Smooth muscle cell of the brain vasculature (primary cell): ENCODE measurements at places on chromosomes 3 and 15.

DNA sequence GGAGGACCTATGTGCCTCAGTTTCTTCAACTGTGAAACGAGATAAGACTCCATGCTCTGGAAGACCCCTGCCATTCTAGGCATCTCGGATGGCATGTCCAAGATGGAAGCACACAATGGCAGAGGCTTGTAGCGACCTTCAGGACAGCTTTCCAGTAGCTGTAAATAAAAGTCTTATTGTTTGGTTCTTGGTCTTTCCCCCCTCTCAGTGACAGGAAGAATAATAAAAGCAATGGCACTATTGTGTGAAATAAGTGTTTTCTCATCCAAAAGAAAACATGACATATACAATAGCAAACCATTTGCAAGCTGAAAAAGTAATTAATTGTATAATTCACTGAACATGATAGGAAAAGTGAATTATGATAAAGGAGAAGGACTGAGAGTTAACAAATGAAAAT, 32.5 kb upstream of the CD47 start:
- no peak for DNase-seq

DNA sequence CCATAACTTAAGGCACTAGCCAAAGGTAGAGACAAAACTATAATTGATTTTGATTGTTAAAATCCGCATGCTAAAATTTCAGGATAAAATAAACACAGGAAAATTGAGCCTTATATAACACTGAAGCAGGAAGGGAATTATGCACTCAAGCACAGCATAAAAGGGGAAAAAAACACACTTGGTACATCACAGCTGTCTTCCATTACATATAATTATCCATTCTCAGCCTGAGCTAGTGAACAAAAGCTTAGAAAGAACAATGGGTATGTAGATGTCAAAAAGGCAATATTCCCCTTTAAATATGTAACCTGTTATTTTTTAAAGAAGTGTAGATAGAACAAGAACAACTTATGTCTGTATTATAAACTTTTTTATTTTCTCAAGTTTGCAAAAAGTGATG, 899.2 kb downstream of the ROBO1 start:
- no peak for DNase-seq

GRCh38 chr15:38215707-38216106, 36.9 kb upstream of the SPRED1 start:
- DNase-seq, result no peak

- no peak for DNase-seq
Measured at GRCh38 chr3:190414297-190414696, 26.3 kb downstream of the CLDN16 start.

GRCh38 chr15:74468341-74469032, 7.5 kb upstream of the UBL7 start:
- DNase-seq, result no peak

DNA sequence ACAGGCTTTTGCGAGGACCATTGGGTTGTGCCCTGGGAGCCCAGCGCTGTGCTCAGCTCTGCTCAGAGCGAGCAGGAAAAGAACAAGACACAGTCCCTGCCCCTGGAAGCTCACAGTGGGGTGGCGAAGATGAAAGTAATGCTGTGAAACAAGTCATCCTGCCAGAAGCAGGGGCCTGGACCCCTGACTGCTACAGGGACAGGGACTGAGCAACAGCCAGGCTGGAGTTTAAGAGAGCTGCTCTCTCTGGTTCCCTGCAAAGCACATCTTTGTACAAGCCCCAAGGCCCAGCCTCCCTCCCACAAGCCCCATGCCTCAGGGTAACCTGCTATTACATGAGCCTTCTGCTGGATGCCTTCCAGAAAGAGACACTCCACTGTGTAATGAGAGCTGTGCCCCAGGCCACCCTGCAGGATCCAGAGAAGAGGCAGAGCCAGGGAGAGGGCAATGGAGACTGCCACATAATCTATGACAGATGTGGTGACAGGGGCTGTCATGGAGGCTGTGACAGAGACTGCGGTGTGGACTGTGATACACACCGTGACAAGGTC, 7.1 kb upstream of the HCN4 start:
- no peak for DNase-seq

- DNase-seq, result no peak
Measured at GRCh38 chr3:138941259-138941885, 5.6 kb downstream of the FOXL2 start.

GRCh38 chr3:71050166-71050537, 533.4 kb downstream of the FOXP1 start:
- DNase-seq, result no peak

- no peak for DNase-seq
Measured at GRCh38 chr3:141413801-141414689, 45.7 kb downstream of the ZBTB38 start.

DNA sequence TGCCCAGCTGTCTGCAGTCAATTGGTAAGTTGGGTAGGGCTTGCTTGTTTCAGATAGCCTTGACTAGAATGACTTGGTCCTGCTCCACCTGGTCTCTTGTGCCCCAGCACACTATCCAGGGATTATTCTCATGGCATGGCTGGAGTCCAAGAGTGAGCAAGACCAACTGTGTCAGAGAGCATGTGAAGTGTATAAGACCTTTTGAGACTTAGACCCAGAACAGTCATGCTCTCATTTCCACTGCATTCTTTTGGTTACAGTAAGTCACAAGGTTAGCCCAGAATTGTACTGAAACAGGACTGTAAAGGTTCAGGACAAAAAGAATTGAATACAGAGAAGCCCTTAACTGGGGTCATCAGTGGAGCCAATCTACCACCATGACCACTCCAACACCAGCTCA, 650.8 kb upstream of the ADAMTS9 start:
- no peak for DNase-seq

GRCh38 chr15:100911086-100911485, 8.1 kb upstream of the LRRK1 start:
- no peak for DNase-seq

DNA sequence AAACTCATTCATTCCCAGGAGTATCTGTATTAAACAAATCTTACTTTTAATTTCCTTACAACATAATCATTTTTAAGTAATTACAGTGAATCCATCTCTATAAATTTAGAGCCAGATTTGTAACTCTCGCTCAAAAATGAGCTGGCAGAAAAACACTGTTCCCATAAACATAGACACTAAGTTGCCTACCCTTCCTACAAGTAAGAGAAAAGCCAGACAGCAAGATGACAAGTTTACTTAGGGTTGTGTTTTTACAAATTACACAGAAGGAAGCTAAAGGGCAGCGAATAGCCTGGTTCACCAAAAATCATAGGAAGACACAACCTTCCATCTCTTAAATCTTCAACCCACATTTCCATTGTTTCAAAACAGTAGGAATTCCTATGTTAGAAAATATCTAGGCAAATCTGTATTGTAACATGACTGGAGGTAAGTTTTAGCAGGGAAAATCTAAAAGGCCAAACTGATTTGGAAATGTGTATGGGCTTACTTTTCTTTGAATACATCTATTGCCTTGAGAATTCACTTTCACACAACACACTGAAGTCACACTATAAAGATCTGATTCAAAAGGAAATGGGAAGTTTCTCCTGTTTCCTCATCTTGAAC, 21.7 kb downstream of the HERC1 start:
- DNase-seq, result no peak

DNA sequence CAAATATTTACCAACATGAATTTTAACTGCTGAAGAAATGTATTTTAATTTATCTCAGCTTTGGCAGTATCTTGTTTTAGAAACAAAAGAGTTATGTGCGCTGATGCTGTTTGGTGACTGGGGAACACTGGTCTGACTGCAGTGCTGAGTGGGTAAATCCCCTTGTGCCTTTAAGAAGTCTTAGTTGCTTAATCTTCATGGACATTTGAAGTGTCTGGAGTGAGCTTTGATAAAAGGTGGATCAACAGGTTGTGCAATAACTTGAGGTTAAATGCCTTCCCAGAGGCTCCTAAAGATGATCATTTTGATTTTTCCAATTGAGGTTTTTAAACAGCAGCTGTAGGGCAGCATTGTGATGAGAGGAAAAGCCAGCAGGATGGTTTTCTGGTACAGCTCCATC, 68.7 kb downstream of the TP63 start:
- DNase-seq, result no peak

GRCh38 chr3:99625643-99626416, 12.6 kb upstream of the COL8A1 start:
- DNase-seq, result no peak

GRCh38 chr3:12425850-12426579, 58.3 kb upstream of the TSEN2 start:
- no peak for DNase-seq

- DNase-seq, result no peak
Measured at GRCh38 chr3:107222907-107223306, 154.3 kb upstream of the CCDC54 start.

- DNase-seq, result no peak
Measured at GRCh38 chr3:55765398-55765797, 278.3 kb upstream of the WNT5A start.

GRCh38 chr15:45604326-45604725, 17.1 kb downstream of the BLOC1S6 start:
- DNase-seq, result no peak

GRCh38 chr3:192916371-192917027, 1.2 kb downstream of the MB21D2 start:
- no peak for DNase-seq

GRCh38 chr3:4746241-4746958, 232.8 kb upstream of the BHLHE40 start:
- peak; percentile 65 for DNase-seq

GRCh38 chr3:10332481-10333348, 11.8 kb upstream of the SEC13 start:
- DNase-seq, result no peak

- DNase-seq, result peak; percentile 10
Measured at GRCh38 chr15:76057332-76058000, 2.3 kb upstream of the TMEM266 start.

DNA sequence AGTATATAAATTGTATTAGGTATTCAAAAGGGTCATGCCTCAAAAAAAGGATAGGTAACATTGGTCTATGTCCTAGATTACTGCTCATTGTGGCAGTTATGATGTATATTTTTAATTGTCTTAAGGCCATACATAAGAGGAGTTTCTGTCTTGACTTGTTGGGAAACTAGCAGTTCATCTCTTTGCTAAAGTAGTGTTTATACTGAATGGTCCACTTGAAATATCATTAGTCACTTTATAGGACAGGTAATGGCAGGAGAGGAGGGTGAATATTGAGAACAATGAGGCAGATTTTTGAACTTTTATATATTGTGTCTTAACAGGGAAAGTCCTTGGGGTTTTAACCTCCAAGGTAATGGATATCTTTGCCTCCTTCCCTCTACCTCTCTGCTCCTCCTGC, 58.4 kb downstream of the TP63 start:
- DNase-seq, result no peak

- DNase-seq, result no peak
Measured at GRCh38 chr15:81165535-81165934, 31.1 kb upstream of the IL16 start.

DNA sequence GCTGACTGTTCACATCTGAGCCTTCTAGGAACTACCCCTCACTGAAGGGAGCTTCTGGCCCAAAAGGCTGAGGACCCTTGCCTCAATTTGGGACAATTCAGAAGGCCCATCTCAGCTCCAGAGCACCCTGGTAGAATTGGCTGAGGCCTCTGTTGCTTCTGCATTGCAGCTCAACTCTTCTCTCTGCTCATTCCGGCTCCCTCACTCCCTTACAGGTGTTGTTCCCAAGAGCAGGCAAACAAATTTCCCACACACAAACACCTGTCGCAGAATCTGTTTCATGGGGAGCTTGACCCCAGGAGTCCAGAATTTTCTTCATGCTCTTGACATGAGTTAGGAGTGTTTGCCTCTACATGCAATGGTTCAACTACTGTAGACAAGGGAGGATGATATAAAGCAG, 78.7 kb downstream of the CRYGS start:
- no peak for DNase-seq

GRCh38 chr3:2354702-2355101, 256.0 kb downstream of the CNTN4 start:
- DNase-seq, result no peak

GRCh38 chr3:197888511-197888910, 61.5 kb upstream of the RPL35A start:
- DNase-seq, result no peak
